Stimulated activated CD4-positive, alpha-beta T cell treated with anti-CD3 and anti-CD28 coated beads, TNF-alpha, amount 100 ng/mL, for 4 hours (primary cell): ENCODE measurements at places on chromosomes 5 and 9.

- peak; percentile 22 for DNase-seq
Measured at GRCh38 chr5:139863855-139864558, 68.4 kb downstream of the PSD2 start.

GRCh38 chr9:98742325-98743280 lies 33.9 kb upstream of the GABBR2 start:
- no peak for DNase-seq

DNA sequence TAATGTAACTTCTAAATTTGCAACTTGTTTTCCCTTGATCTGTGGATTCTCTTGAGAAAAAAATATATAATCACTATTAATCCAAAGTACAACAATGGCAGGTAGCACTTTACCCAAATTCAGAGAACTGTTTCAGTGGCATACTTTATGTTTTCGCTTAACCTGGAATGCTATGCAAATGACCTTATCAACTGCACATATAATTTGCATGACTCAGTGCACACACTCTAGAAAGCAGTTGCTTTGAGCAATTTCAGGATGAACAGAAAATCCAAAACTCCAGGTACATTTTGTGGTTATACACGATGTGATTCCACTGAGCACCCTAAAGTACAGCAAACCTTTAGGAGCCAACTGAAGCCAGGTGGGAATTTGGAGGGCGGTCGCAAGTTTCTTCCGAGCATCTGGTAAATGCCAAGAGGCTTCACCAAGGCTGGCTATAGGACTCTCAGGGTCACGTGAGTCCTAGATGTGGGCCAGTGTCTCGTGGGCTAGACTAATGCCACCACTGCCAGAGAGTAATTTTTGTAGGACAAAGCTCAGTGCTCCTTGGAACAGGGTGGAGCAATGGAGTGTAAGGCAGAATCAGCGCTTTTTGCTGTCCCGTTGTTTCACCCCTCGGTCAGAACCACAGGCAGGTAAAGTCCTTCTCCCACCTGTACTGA lies 37.3 kb downstream of the DMGDH start:
- no peak for DNase-seq

GRCh38 chr9:121447321-121447834 lies 52.3 kb downstream of the GGTA1 start:
- DNase-seq, result no peak

GRCh38 chr9:7983490-7983889 lies 183.9 kb upstream of the DMAC1 start:
- DNase-seq, result no peak

GRCh38 chr5:112921026-112921832 lies 798 bp downstream of the REEP5 start:
- DNase-seq, result peak; percentile 37

DNA sequence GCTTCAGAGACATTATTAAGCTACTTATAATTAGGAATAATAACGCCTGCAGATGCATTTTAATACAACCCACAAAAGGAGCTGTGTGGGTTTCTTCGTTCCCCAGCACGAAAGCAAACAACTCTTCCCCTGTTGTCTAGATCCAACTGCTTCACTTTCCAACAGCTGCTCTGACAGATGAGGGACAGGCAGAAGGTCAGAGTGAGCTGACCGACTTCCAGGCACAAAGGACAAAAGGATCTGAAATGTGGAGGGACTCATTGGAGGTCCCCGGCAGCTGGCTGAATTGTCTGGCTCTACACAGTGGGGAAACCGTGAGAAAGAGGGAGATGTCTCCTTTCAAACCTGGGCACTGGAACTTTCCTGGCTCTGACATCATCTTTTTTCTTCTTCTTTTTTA lies 79.1 kb upstream of the ALDH1B1 start:
- no peak for DNase-seq

GRCh38 chr5:138953387-138954256 lies 78.5 kb upstream of the LRRTM2 start:
- no peak for DNase-seq

DNA sequence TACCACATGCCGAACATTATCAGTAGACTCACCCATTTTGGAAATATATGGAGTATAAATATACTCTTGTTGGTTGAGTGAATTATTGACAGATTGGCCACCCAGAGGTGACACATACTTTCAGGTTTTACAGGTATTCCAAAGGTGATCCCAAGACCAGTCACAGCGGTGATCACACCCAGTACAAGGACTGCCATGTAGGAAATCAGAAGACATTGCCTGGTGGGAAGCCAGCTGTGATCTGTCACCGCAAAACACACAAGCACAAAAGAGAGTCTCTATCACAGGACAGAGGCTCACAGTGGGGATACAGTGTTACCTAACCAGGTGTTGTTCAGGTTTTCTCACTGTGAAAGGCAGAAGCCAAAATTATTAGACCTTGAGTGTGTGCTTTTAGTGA lies 15.8 kb downstream of the BTF3 start:
- no peak for DNase-seq

DNA sequence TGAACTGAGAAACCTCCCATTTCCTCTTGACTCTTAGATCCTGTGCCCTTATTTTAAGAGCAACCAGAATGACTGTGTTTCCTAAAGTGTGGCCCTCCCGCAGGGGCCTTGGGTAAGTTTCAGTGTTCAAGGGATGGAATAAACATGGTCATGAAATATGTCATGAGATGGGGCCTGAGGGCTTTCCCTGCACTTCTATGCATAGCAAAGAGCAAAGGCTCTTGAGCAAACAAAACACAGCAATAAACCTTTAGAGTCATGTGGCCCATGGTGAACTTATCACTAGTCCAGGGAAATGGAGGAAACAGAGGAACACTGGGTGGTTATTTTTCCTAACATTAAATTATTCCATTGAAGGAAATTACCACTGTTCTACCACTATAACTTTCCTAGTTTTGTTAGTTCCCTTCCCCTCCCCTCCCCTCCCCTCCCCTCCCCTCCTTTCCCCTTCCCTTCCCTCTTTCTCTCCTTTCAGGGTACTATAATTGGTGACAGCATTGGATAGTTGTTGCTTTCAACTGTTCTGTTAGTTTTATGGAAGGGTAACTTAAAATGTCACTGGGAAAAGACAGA lies 72.4 kb downstream of the CTSL start:
- no peak for DNase-seq
